ENCODE measurements at places on chromosomes 2 and 18. TPM values are rescaled to one million over a fixed set of nuclear protein-coding genes. Genes with fewer than 3 reads are reported as not detected.

Gene GALNT3
- not detected for total RNA-seq

Gene SRD5A2
- total RNA-seq: not detected

DNA sequence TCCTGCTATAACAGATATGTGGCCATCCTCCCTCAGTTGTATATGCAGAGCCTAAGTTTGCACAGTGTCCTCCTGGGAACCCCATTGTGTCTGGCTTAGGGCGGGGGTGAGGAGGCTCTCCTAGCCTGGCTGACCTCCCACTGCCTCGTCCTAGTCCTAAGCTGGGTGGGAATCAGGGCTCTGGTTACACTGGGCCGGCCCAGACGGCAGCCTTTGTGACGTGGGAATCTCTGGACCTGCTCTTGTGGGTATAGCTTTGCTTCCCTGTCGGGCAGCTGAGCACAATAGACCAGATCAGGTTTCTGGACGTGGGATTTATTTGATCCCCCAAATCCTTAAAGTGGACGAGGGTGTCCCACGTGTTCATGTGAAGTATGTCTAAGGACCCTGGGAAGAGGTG is 2.9 kb downstream of the ACKR3 start:
- DNase-seq: peak; percentile 33

Gene TP53I3
- 42.7 TPM for total RNA-seq

DNA sequence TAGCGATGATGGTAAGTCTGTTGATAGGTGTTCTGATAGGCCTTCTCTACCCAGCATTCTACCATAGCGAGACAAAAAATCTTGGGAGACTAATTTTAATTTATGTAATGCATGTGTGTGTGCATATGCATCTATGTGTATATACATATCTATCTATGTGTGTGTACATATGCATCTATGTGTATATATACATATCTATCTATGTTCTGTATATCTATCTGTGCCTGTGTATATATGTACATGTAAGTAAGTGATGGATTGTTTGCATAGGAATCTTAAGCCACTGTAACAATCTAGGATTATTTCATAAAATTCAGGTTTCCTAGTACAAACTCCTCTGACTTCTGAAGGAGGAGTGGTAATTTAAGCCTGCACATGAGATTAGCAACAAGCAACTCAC is 197.2 kb upstream of the PXDN start:
- DNase-seq: no peak

Gene FMNL2
- total RNA-seq: 41.3 TPM

DNA sequence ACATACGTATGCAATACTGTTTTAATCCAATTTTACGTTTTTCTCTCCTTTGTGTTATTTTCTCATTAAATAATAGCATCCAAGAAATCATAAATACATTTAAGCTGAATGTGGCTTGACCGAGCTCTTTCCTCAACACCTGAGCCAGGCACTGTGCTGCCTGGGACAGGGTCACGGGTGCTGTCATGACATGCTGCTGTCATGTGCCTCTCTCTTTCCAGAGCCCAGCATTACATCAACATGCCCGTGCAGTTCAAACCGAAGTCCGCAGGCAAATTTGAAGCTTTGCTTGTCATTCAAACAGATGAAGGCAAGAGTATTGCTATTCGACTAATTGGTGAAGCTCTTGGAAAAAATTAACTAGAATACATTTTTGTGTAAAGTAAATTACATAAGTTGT is 94.1 kb upstream of the LDLRAD4 start:
- DNase-seq: no peak

DNA sequence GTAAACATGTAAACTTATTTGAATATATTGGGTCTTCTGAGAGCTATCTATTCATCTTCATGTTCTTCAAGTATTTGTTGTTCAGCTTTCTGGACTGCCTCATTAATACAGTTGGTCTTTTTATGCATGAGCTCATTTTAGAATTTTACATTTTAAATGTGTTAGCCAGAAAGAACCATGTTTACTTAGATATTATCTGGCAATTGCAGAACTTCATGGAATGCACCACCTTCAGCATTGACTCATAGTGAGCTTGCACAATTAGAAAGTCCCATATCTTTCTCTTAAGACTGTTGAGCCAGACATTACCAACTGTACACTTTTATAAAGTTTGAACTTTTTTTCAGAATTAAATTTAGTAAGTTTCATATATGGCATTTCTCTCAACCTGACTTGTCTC is 536.7 kb downstream of the RIT2 start:
- no peak for DNase-seq

Gene AQP12A
- not detected for total RNA-seq

Gene BCL11A
- not detected for total RNA-seq

GRCh38 chr2:239377591-239377990 is 23.2 kb downstream of the HDAC4 start:
- DNase-seq: no peak

Gene MDH1B
- total RNA-seq: 1.2 TPM

Gene EMILIN1
- 27.6 TPM for total RNA-seq

Gene TBR1
- total RNA-seq: not detected

DNA sequence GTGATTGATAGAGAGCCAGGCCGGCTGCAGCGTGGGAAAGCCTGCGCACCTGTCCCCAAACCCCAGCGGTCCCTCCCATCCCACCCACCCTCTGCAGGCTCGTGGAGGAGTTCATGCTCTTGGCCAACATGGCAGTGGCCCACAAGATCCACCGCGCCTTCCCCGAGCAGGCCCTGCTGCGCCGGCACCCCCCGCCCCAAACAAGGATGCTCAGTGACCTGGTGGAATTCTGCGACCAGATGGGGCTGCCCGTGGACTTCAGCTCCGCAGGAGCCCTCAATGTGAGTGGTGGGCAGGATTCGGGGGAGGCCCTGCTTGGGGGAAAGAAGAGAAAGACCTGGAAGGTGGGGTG is 48.9 kb upstream of the ALPP start:
- no peak for DNase-seq

Gene GLB1L
- 30.0 TPM for total RNA-seq

Gene NMUR1
- not detected for total RNA-seq

GRCh38 chr18:79771446-79772107 is 26.2 kb upstream of the KCNG2 start:
- no peak for DNase-seq

Gene PRKAG3
- not detected for total RNA-seq

Gene C2orf80
- total RNA-seq: not detected

DNA sequence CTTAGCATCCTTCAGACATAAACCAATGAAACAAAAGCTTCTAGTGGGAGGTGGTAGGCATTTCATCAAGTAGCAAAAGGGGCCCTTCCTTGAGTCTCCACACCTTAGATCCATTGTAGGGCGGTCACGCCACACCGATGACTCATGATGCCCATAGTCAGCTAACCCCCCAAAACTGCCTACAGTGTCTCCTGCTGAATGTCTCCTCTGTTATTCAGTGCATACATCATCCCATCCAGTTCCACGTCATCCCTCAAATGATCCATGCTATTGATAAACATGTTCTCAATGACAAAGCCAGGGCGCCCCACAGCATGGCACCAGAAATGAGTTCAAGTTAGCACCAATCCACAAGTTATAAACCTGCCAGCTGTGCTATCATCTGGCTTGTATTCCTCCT is 57.4 kb upstream of the ACKR3 start:
- DNase-seq: no peak

Gene FLACC1
- total RNA-seq: 1.3 TPM

DNA sequence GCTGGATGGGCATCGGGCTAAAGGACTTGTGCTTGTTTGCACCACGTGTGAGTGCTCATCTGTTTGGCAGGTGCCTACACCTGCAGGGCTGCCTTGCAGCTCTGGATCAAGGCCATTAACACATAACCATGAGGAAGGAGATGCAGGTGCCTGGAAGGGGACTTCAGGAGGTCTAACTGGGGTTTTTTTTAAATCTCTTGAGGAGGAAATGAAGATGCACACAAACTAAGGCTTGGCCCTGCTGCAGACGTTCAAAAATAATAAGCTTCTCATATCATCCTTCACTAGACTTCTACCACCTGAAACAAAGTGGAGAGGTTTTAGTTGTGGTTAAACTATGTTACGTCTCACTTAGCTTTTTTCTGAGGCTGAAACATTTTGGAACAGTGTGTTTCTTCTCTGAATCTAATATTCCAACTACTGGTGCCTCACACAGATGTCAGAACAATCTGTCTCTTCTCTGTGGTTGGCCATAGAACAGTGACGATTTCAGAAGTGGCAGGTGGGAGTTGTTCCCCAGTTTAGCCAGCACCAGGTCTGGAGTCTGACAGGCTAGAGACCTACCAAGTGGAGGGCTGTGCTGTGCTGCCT is 36.5 kb downstream of the BCL2L11 start:
- DNase-seq: no peak

GRCh38 chr2:122831649-122832048 is 1076.2 kb downstream of the TSN start:
- no peak for DNase-seq

DNA sequence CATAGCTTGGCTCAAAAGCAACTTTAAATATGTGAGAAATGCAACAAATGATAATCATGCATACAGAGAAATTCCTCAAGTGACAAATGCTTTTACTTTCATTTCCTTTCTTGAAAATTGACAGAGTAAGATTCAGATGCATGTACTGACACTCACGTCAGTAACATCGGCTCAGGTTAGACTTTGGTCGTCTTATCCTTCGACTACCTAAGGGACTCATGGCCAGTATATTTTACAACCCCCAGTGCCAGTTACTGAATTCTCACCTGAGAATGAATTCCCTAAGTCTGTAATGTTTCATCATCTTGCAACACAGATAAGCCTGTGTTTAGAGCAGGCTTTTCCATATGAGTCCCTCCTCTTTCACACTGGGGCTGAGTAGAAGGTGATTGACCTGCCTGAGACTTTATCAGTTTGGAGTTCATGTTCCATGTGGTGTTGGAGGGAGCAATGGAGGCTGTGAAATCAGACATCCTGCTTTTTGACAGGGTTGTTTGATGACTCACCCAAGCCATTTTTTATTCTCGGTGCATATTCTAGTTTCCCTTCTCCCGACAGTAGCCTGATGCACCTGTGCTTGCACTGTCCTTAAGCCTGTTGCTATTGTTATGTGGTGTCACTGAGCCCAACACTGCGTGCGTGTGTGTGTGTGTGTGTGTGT is 30.5 kb upstream of the ATP8B1 start:
- DNase-seq: peak; percentile 48

DNA sequence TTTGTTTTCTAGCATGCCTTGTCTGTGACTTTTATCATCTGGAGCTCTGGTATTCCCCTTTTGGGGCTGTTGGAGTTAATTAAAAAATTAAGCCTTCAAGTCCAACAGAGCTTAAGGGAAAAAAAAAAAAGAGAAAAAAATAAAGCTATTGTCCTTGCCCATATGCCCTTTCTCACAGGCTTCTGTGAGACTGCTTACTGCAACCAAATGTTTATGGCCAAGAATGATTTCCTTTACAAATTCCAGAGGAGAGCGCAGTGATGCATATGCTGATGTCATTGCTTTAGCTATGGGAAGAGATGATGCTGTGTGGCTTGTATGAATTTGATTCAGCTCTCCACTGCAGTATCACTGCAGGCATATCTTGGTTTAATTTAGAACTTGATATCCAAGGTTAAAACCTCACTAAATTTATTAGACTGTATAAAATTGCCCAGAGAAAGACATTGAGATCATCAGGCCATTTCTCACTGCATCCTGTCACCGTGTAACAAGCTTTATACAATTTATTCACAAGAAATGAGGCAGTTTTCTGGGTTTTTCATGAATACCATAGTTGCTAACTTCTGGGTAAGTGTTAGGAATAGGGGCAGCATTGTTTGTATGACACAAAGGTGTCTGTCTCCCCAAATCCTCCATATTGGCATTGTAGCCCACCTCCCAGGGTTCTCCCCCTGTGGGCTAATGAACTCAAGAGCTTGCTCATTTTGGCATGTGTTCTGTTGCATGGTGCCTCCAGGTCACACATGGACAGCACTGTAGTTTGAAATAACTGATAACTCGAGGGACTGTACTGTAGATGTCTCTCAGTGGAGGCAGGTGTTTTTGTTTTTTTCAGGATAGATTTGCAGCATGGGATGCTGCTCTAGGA is 85.0 kb downstream of the TANC1 start:
- DNase-seq: peak; percentile 80

Gene ADGRF3
- total RNA-seq: under 0.01 TPM

DNA sequence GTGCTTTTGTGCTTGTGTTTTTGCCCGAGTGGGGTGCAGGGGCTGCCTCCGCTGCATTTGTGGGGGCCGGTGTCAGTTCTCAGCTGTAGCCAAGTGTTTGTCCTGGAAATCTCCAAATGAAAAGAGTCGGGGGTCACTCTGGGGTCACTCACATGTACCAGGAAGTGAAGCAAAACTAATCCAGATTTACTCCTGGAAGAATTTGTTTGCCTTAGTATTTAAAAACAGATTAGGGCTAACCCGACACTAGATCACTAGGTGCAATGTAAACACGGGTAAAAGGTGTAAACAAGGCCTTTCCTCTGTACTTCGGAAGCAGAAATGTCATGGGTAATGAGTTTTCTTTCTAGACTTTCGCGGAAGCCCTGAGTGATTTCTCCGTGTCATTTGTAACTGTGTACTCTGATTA is 50.3 kb downstream of the GBX2 start:
- DNase-seq: no peak

Gene IL36G
- 0.24 TPM for total RNA-seq

- peak; percentile 24 for DNase-seq
These were observed 30.6 kb upstream of the CEP68 start for GRCh38 chr2:65025453-65026123.

DNA sequence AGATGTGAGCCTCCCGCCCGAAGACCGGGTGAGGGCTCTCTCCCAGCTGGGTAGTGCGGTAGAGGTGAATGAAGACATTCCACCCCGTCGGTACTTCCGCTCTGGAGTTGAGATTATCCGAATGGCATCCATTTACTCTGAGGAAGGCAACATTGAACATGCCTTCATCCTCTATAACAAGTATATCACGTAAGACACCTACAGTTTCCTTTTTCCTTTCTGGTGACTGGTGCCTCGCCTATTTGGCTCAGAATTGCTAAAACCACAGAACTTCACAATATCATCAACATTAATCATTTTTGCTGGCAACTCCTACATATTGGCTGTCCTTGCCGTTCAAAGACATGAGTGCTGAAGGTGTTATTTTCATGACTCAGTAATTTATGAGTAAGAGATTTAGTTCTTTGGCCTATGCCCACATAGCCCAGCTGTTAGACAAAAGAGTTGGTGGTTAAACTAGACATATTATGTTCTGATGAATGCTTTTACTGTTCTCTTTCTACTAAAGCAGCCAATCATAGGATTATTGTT is 2.2 kb downstream of the STAMBP start:
- peak; percentile 93 for DNase-seq
